ENCODE measurements at places on chromosomes 3 and 15. TPM values are rescaled to one million over a fixed set of nuclear protein-coding genes. Genes with fewer than 3 reads are reported as not detected.

- H3K27me3 ChIP-seq = no peaks in the 10 kb centered on the region
- no peaks in the 10 kb centered on the region for H3K4me1 ChIP-seq
- no peak overlapping the region for H3K27ac ChIP-seq
- DNase-seq = no peak
- H3K4me3 ChIP-seq = no peak overlapping the region
Observed at GRCh38 chr3:31687020-31687802, 154.5 kb downstream of the STT3B start.

GRCh38 chr15:65089206-65089824, 12.8 kb downstream of the KBTBD13 start:
- H3K4me3 ChIP-seq = no peak overlapping the region
- H3K27ac ChIP-seq = no peak overlapping the region
- DNase-seq = no peak
- no peaks in the 10 kb centered on the region for H3K4me1 ChIP-seq

DNA sequence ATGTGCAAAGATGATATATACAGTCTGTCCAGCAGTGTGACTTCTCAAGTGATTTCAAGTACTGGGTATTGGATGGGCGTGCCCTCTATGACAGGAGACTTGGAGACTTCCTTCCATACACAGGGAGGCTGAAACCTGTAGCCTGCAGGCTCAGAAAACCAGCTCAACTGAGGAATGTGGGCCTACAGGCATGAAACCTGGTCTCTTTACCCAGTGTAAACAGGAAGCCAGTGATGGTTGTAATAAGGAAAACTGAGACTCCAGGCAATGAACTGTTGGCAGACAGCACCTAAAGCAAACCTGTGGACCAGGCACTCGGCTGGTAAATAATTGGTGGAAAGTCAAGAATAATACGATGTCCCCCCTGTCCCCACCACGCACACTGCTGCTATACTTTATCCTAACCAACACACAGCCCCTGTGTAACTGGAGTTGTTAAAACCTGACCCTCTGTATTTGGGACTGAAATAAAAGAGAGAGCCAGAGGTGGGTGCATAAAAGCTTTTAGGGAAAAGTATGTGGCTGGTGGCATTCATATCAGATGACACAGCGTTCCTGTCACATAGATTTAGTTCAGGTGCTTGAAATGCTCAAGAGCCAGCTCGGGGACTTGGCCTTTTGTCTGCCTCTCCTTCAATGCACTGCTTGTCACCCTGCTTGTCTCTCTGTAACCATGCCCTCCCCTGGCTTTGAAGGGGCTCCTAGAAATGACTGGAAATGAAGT, 144.7 kb downstream of the TPRG1 start:
- no peaks in the 10 kb centered on the region for H3K4me1 ChIP-seq
- no peaks in the 10 kb centered on the region for H3K36me3 ChIP-seq
- H3K27me3 ChIP-seq = peaks cover 46% of the 10 kb centered on the region
- no peak for DNase-seq

The FRMD4B gene
- 9.2 TPM for total RNA-seq

The IMPG2 gene
- 0.26 TPM for total RNA-seq

GRCh38 chr3:186653984-186654383, 11.8 kb upstream of the HRG start:
- H3K4me3 ChIP-seq = no peak overlapping the region
- no peak overlapping the region for H3K27ac ChIP-seq
- H3K27me3 ChIP-seq = peaks cover 8% of the 10 kb centered on the region
- H3K4me1 ChIP-seq = no peaks in the 10 kb centered on the region
- no peak for DNase-seq
- H3K36me3 ChIP-seq = no peaks in the 10 kb centered on the region

Data from astrocyte (in vitro differentiated cells and primary cell).